ENCODE measurements at places on chromosomes 1 and 21. TPM values are rescaled to one million over a fixed set of nuclear protein-coding genes. Genes with fewer than 3 reads are reported as not detected.

Gene ZFP69B
- 5.4 TPM for total RNA-seq

Gene NIBAN1
- total RNA-seq = 8.8 TPM

Gene CAMK2N1
- total RNA-seq = 17.5 TPM

Gene FAM151A
- total RNA-seq = not detected

DNA sequence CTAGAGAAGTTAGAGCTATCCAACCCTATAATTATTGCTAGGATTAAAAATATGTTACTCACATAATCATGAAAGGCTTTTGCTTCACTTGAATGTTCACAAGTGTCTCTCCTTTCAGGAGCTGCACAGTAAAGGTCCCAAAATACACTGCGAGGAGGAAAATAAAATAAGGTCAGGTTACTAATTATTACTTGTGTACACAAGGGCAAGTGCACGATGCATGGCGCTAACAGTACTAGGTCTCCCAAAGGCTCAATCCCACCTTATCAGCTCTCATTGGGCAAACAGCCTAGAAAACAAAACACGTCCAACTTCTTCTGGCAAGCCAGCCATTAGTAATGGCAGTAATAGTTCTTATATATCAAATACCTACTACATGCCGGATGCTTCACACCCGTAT lies 4.4 kb downstream of the SSBP3 start:
- no peak for DNase-seq

DNA sequence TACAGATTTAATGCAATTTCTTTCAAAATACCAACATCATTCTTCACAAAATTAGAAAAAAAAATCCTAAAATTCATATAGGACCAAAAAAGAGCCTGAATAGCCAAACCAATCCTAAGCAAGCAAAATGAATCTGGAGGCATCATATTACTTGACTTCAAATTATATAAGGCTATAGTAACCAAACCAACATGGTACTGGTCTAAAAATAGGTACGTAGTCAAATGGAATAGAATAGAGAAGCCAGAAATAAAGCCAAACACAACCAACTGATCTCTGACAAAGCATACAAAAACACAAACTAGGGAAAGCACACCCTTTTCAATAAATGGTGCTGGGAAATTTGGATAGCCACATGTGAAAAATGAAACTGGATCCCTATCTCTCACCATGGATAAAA lies 112.3 kb upstream of the TSPAN2 start:
- no peak for DNase-seq

DNA sequence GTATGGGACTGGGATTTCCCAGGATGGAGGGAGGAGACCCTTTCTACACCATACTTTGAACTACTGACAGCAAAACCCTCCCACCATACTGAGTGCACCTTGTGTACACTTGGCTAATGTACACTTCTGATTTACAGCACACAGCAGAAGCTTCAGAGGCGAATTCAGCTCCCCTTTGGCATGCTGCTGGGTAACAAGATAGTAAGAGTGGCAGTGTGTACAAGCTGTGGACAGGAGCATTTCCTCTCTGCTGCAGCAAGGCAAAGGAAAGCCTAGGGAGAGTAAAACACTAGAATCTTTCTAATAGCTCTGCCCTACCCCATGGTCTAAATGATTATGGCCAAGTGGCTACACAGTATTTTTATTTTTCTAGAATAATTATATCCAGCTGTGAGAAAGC lies 83.9 kb upstream of the ARTN start:
- no peak for DNase-seq

DNA sequence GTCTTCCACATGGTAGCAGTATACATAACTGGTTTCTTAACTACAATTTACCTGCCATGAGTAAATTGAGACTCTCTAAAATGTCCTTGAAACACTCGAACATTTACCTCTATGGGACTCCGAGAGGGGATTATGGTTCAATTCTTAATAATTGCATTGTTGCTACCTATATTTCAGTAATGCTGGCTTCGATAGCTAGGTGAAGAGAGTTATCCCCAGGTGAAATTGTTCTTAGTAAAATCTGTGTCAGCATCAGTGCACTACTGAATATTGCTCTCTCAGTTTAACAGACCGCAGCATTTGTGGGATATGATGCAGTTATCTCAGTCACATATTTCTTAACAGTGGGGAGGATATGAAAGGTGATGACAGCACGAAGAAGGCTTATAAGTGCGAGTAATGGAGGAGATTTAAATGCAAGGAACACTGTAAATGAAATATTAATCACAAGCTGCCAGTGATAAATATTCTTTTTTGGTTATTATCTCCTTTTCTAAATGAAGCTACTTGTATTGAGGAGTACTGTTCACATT lies 801.9 kb downstream of the BRINP3 start:
- no peak for DNase-seq

DNA sequence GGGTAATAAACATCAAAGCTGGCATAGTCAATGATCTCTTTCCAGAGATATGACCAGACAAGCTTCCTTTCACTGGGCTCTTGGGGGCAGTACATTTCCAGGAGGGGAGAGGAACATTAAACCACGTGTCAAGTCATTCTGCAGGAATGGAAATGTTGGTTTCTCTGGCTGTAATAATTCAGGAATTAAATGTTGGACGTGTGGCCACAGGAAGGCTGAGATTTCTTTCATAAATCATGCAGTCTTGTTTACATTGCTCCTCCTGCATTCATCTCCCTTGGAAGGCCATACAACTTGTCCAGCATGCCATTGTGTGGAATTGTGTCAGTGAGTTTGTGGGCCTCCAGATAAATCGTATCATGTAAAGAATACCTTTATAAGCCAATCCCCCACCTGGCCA lies 259.2 kb downstream of the ADGRL2 start:
- DNase-seq = peak; percentile 30

GRCh38 chr1:82515650-82516049 lies 714.9 kb downstream of the ADGRL2 start:
- DNase-seq = no peak

GRCh38 chr1:234409328-234409727 lies 36.1 kb downstream of the COA6 start:
- no peak for DNase-seq

DNA sequence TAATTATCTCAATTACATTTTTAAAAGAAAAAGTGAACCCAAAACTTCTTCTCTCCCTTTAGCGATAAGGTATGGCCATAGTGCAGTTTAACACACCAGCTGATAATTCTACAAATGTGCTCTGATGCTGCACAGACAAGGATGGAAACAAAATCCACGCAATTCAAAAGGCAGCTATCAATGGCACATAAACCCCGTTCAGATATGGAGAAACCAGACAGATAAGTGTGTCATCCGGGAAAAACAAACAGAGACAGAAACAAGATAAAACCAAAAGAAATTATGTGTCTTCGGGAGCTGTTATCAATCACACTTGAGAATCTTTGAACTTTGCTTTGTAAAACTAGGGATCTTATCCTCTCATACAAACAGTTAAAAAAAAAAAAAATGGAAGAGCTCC lies 73.6 kb downstream of the SIPA1L2 start:
- DNase-seq = no peak

DNA sequence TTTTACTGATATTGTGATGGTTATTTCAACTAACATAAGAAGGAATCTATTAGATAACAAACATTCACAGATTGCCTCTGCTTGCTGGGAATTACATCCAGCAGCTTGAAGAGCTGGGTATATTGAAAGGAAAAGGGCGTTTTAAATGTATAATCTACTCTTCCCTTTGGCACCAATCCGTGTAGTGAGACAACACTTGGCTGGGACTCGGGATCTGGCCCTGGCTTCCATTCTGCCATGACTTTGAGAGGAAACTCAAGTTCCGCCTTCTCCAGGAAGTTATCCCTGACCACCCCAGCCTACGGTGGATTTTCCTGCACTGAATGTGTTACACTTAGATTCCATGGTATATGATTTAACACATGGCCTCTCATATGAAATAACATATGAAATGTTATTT lies 86.9 kb upstream of the UBE2U start:
- no peak for DNase-seq

DNA sequence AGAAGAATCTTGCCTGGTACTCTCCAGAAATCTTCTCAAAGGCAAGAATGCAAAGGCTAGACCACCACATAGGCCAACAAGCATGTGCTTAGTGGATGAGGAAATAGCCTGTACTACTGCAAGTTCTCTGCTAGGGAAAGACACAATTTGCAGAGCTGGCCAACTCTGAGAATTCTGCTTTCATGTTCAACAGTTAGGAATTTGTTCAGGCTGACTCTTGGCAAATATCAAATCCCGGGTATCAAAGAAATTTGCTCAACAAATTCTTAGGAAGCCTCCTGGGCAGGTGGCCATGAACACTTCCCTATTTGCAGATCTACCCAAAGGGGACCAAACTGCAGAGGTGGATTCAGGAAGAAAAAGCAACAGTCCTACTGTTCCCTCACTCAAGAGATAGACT lies 15.0 kb upstream of the H3-3A start:
- DNase-seq = peak; percentile 71

DNA sequence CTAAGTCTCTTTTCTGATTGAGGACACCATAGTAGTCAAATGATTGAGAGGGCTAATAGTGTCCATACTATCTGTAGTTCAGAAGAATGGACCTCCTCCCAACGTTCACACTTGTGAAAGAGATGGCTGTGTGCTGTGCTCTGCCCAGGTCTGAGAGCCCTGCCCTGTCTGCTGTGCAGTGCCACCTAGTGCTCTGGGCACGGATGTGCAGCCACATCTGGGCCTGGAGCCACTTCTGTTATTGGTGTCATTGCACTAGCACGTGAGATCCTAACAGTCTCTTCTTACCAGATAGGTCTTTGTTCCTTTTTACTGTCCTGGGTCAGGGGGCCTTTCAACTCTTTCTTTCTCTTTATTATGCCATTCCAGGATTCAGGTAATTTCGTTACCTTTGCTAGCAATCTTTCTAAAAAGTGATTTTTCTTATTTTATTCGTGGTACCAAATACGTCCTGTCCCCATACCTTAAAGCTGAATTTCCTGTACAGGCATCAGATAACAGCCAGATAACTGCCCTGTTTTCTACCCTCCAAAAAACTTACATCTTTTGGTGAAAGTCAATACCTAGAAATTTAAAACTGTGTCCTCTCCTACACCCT lies 21.7 kb downstream of the INTS3 start:
- peak; percentile 46 for DNase-seq

- no peak for DNase-seq
Observed at GRCh38 chr1:9038881-9039760, 12.9 kb upstream of the SLC2A7 start.

Data from astrocyte (in vitro differentiated cells and primary cell).